GM19239 (cell line): ENCODE measurements at places on chromosomes 12 and 14.

DNA sequence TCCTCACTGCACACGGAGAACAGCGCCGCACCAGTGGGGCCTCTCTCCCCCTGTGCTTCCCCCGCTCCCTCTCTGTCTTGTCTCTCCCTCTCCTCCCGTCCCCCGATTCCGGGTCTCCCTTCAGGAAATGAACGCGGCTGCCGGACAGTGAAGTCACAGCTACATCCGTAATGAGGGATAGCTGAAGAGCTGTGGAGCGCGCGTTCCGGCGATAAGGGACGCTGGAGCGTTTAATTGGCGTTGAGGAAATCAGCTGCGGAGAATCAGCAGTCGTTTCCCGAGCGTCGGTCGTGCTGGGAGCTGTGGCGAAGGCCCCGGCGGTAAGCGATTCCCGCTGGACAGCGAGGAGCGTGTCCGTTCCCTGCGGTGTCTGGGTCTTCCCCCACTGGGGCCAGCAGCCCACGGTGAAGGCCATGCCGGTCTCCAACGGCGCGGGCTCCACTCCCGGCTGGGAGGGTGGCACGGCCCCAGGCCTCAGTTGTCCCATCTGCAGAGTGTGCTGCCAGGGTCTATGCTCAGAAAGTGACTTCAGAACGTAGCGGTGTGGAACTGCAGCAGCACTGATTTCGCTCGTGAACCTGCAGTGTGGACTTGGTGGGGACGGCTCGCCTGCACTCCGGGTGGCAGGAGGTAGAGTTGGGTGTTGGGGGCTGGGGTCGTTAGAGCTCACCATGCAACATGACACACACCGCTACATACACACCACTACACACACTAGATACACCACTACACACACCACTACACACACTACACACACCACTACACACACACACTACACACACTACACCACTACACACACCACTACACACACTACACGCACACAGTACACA, 10.9 kb downstream of the NOC4L start:
- DNase-seq, result no peak

- no peak for DNase-seq
Observed at GRCh38 chr14:97584528-97584927, 787.3 kb downstream of the VRK1 start.

GRCh38 chr12:27900920-27901879, 71.3 kb downstream of the PTHLH start:
- no peak for DNase-seq

GRCh38 chr12:44852483-44852882, 23.6 kb downstream of the NELL2 start:
- no peak for DNase-seq

DNA sequence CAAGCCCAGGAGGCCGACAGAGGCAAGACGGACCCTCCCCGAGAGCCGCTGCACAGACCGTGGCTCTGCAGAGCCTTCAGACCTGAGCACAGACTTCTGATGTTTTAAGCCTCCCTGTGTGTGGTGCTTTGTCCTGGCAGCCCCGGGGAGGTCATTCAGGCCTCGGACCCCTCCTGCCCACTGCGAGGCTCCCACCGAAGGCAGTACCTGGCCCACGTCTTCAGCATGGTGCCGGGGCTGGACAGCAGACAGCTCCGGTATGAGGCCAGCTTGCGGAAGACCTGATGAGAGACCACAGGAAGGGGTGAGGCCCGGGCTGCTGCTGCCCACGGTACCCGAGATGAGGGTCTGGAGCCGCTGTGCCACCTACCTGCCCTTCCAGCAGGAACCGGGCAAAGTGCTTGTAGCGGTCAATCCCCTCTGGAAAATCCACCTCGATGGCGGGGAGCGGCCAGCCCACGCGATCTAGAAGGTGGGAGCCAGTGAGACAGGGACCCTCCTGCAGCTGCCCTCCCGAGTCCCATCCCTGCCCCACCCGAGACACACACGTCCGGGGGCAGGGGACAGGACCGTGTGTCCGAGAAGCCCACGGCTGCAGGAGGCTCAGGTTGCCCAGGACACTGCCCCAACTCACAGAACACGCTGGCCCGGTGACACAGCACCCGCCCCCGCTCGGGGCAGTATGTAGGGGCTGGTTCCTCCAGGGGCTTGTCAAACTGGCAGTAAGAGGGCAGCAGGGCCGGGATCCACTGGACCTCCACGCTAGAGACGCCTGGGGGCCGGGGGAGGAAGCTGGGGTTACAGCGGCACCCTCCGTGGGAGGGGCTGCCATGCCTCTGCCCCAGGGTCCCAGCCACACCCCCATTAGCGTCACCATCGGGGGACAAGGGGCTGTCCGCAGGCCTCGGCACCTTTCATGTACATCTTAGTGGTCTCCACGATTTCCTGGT, 35.6 kb upstream of the UBC start:
- DNase-seq, result no peak

- no peak for DNase-seq
Observed at GRCh38 chr12:113479590-113480335, 8.1 kb upstream of the LHX5 start.

- DNase-seq, result no peak
Observed at GRCh38 chr12:15982471-15982870, 71.3 kb downstream of the DERA start.
